ENCODE measurements at places on chromosomes 7 and 10. TPM values are rescaled to one million over a fixed set of nuclear protein-coding genes. Genes with fewer than 3 reads are reported as not detected.
A peak's percentile ranks its signal among the peaks of the same experiment; 100 is the strongest.

DNA sequence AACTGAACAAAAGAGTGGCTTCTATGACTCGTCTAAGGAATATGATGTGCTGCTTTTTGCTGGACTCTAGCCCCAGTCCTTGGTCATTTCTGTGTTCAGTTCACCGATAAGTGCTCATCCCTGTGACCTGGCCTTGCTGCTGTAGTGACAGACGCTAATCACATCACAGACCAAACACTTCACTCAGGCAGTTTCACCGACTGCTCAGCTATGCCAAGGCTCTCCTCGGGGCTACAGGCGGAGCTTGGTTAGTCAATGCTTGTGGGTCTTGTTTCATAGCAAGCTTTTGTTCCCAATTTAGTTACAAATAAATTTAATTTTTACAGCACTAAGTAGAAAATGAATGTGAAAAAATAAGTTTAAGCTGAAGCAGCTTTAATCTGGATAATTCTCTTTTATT is 190.8 kb upstream of the PRKCQ start:
- DNase-seq, result no peak

GRCh38 chr7:130486114-130486953 is 5.6 kb upstream of the MEST start:
- DNase-seq, result peak; percentile 90

- no peak for DNase-seq
These were observed 762 bp upstream of the SEMA3E start for GRCh38 chr7:83649701-83650100.

- peak; percentile 43 for DNase-seq
These were observed 103.8 kb downstream of the NKX6-2 start for GRCh38 chr10:132681858-132682755.

GRCh38 chr7:157918326-157919080 is 581.7 kb downstream of the DNAJB6 start:
- no peak for DNase-seq

GRCh38 chr10:49741108-49741995 is 20.8 kb downstream of the OGDHL start:
- peak; percentile 60 for DNase-seq

GRCh38 chr10:29773675-29774091 is 138.9 kb upstream of the SVIL start:
- no peak for DNase-seq

AKR1D1 gene
- not detected for polyA plus RNA-seq

PAX4 gene
- not detected for polyA plus RNA-seq

ABCA13 gene
- 0.10 TPM for polyA plus RNA-seq

OR2A1 gene
- 0.04 TPM for polyA plus RNA-seq

SOSTDC1 gene
- polyA plus RNA-seq, result not detected

CPED1 gene
- polyA plus RNA-seq, result 2.8 TPM

UCMA gene
- polyA plus RNA-seq, result not detected

All from spleen (tissue), 13 donors.